ENCODE measurements at places on chromosomes 11 and 22.
A peak's percentile ranks its signal among the peaks of the same experiment; 100 is the strongest.

DNA sequence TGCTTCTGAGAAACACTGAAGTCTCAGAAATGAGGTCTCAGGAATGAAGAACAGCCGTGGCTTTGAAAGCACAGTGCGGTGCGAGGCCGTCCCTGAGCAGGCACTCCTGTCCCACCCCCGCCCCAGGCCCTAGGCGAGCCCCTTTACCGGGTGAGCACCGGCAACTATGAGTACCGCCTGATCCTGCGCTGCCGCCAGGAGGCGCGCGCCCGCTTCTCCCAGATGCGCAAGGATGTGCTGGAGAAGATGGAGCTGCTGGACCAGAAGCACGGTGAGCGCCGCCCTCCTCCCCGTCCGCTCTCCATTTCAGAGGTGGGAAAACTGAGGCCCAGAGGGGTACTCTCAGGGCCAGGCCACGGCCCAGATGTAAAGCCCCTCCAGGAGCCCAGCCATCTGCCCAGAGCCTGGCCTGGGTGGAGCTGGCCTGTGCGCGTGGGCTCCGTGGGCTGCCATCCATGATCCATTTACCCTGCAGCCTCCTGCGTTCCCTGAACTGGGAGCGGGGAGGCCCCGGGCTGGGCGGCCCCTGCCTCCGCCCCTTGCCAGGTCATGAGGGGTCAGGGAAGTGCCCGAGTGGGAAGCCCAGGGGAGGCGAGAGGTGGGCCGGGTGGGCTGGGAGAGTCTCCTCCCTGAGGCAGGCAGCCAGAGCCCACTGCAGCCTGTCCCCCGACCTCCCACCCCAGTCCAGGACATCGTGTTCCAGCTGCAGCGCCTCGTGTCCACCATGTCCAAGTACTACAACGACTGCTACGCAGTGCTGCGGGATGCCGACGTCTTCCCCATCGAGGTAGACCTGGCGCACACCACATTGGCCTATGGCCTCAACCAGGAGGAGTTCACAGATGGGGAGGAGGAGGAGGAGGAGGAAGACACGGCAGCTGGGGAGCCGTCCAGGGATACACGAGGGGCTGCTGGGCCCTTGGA, 9.5 kb downstream of the SLC16A8 start:
- DNase-seq = peak; percentile 41

GRCh38 chr11:121105481-121106195, 4.6 kb downstream of the TECTA start:
- DNase-seq = no peak

DNA sequence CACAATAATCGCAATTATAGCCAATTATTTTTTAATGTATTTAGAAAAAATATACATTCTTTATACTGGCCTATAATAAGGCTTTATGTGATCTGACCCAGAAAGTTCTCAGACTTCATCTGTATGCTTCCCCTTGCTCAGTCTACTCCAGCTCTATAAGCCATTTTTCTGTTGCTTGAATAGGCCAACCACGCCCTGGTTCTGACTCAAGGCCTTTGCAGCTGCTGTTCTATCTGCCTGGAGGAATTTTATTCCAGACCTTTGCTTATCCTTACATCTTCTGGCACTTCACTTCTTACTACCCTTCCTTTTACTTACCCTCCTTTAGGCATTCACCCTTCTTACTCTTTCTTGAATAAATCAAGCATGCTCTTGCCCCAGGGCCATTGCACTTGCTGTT, 54.9 kb upstream of the PDE3B start:
- no peak for DNase-seq

- DNase-seq = no peak
These were observed 57.5 kb downstream of the RPL27A start for GRCh38 chr11:8740129-8740528.

DNA sequence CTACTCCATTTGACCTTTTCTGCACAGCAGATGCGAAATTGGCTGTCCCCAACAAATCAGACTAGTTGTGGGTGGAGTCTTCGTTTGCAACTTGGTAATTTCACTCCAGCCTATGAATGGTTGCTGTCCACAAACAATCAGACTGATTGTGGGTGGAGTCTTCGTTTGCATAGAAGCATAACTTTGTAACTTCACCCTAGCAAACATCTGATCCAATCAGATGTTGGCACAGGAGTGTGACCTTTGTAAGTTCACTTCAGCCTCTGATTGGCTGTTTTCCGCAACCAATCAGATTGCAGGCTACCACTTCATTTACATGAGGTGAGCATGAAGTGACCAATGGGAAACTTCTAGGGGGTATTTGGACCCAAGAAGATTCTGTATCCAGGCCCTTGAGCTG, 16.3 kb upstream of the CABP2 start:
- DNase-seq = no peak

- no peak for DNase-seq
These were observed 153.2 kb upstream of the NARS2 start for GRCh38 chr11:78727816-78728215.
